ENCODE measurements at places on chromosomes 2 and 18.

- DNase-seq: no peak
Observed at GRCh38 chr2:124805060-124805459, 780.0 kb downstream of the CNTNAP5 start.

GRCh38 chr18:47932603-47933002 lies 2.1 kb upstream of the SMAD2 start:
- no peak for DNase-seq

DNA sequence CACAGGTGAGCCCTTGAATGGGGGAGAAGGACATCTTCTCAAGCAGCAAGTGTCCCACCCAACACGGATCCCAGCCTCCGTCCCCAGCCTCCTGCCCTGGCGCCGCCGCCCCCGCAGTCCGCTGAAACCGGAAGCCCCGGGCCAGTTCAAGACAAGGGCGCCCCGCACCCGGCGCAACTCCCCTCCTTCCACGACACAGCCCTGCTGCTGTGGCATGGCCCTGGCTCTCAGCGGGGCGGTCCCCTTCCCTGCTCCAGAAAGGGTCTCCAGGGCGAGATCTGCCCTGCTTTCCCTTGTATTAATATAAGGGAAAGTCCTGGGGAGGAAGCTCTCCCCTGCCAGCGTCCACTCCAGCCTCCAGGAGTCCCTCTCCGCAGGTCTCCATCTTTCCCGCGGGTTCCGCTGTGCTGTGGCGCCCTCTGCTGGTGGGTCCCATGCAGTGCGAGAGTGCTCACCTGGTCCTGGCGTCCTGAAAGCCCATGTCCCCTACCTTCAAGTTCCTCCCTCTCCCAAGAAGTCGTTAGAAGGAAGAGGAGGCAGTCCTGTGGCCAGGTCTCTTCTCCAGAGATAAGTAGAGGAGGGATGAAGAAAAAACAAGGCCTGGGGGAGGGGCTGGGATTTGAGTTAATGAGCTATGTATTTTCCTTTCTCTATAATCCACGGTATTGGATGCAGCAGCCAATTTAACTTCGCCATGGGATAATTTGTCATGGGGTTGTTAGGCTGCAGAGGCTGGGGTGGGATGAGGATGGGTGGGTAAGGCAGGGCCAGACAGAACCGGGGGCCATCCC lies 176.0 kb downstream of the SMAD2 start:
- DNase-seq: peak; percentile 61

DNA sequence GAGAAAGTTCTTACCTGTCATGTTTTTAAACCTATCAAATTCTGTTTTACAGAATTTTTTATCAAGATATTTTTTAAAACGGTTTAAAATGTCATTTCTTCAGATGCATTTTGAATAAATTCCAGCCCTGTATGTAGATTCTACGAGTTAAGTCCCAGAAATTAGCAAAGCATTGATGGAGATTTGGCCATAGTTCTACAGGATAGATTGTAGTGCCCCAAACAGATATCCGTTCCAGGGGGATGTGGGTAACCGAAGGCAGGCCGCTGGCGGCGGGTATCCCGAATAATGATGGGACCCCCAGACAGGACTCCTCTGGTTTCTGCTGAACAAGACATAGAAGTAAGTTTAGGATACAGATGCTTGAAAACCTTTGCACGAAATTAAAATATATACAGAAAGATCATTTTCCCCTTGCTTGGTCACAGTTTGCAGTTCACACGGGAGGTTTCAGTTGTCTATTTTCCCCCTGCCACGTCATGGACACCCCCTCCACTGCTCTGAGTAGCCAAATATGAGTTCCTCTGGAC lies 755 bp downstream of the NOL4 start:
- no peak for DNase-seq

DNA sequence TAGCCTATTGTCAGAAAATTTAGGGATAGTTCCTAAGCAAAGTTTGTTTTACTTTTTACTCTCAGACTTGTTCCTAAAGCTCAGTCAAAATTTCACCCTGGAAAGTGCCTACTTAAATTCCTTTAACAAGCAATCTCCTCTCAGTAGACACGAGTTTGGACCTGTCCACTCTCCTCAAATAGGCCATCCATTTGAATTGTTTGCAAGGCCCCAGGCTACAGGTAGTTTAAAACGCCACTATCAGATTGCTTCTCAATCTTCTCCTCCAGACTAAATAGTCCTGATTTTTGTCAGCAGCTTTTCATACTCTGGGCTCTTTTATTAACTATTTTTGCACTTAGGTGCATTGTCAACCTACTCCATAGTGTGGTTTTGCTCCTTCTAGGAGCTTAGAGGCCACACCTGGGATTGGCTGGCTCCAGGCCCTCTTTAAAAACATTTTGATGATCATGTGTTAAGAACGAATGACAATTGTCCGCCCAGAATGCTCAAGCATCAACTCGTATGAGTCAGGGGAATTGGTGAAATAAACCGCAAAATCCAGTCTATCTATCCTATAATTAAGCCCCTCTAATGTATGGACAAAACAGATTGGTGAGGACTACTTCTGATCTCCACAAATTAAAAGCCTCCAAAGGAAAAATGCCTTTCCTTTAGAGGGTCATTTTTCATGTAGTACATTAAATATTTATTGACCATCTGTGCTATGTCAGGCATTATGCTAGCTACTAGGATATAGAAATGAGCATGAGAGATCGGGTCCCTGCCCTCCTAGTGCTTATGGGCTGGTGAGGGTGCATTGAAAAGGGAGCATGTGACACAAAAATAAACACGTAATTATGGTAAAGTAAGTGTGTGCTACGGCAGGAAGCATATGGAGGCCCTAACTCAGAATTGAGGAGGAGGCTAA lies 333.8 kb upstream of the TNP1 start:
- DNase-seq: no peak

DNA sequence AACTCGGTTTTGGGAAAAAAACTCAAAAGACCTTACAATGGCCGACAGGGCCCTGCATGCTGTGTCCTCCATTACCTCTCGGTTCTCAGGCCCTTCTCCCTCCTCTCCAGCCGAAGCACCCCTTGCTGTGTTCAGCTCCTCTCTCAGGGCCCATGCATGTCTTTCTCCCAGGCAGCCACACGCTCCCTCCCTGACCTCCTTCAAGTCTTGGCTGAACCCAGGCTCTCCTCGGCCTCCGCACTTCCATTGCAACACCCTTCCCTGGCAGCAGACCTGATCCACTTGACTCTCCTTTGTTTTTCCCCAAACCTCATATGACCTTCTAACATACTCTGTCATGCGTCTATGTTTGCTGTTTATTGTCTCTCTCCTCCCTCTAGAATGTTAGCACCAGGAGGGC lies 114.0 kb downstream of the CYP26B1 start:
- no peak for DNase-seq

DNA sequence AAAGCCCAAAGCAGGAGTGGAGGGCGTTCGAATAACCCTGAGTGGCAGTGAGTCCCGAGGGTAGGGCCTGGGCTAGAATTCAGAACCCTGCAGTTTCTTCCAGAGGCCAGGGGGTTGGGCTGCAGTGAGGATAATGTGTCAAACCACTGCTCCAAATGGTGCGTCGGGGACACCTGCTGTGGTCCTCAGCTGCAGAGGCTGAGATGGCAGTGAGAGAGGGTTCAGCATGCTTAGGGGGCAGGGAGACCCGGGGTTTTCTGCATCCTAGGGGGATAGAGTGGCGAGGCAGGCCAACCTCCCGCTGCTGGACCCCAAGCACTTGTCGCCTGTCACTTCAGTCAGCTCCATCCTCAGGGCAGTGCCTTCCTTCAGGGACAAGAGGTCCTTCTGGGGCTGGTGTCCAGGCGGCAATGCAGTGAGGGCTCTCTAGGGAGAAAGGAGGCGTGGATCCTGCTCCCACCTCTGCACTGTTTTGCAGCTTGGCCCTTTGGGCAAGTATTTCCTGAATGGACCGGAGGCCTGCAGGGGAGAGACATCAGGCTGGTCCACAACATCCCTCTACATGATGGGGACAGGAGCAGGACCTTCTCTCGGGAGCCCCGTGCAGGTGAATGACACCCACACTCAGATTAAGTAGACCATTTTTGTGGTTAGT lies 8.4 kb upstream of the NTSR2 start:
- no peak for DNase-seq

GRCh38 chr2:36562240-36562639 lies 35.7 kb downstream of the FEZ2 start:
- no peak for DNase-seq

DNA sequence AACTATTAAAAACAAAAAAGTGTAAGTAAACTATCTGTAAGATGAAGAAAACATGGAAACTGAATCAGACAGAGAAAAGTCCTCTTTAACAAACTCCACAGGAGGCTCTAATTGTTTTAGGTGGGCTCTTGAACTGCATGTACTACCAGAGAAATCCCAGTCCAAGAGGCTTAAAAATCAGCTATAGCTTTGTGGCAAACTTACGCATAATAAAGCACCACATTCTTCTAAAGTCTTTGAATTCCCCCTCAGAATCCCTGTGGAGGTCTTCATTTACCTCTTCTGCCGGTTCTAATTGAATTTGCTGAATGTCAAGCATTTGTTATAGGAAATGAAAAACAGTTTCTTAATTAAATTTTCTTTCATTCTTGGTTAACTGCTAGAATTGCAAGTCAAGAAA lies 40.8 kb downstream of the CHN1 start:
- DNase-seq: no peak

DNA sequence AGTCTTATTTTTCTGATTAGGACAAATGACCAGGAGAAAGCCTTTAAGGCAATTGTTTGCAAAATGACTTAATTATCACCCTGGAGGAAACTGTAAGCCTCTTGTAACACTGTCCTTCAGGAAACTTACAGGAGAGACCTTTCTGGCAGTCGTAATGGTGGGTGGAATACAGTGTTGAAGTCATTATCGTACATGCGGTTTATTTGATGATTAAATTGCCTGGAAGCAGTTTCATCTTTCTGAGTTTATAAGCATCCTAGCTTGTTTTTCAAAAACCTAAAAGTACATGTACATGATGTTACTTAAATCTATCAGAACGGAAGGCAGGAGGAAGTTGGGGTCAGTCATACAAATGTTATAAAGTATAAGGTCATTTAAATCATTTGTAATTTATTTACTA lies 86.2 kb upstream of the RAB27B start:
- no peak for DNase-seq

DNA sequence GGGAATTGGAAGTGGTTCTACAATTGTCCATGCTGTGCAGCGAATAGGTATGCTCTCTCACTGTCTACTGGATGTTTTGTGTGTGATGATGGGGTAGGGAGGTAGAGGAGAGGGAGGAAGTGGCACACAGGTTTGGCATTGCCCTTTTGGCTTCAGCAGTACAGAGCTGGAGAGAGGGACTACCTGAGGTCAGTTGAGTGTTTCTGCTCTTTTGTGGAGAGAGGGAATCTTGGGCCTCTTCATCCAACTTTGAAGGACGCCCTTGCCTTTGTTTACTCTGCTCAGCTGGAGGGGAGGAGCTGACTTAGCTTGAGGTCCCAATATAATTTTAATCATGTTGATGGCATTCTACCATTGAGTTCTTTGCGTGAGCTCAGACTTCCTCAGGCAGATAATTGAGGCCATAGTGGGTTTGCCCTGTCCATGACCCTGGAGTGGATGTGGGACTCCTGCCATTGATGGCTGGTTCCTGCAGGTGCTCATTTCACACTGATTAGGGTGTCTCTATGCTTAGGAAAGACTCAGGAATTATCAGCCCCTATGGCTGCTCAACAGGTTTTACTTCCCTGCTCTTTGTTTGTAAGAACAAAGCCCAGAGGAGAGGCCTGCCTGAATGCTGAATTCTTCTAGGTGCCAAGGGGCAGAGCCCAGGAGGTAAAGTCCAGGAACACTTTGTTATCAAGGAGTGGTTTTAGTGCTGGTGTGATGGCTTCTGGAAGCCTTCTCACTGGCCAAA lies 7.2 kb downstream of the RPIA start:
- no peak for DNase-seq

GRCh38 chr2:44109166-44109565 lies 59.5 kb upstream of the PPM1B start:
- no peak for DNase-seq

- no peak for DNase-seq
Observed at GRCh38 chr2:3661149-3661660, 3.2 kb downstream of the ALLC start.

DNA sequence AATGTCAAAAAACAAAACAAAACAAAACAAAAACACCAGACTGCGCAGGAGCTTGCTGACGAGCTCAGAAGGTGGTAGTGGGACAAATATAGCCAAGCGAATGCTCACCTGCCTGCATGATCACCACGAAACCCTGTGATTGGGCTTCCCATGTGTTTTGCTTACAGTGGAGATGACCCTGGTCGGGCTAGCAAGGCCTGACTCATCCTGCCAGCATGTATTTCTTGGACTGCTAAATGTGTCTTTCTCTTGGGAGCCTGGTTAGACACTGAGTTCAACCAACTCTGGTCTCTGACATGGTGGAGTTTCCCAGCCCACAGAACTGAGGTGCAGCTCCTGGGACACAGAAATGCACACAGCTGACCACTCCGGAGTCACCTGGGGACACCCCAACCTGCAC lies 30.7 kb upstream of the DUSP2 start:
- DNase-seq: no peak

GRCh38 chr2:218398437-218399390 lies 954 bp upstream of the CTDSP1 start:
- peak; percentile 74 for DNase-seq

DNA sequence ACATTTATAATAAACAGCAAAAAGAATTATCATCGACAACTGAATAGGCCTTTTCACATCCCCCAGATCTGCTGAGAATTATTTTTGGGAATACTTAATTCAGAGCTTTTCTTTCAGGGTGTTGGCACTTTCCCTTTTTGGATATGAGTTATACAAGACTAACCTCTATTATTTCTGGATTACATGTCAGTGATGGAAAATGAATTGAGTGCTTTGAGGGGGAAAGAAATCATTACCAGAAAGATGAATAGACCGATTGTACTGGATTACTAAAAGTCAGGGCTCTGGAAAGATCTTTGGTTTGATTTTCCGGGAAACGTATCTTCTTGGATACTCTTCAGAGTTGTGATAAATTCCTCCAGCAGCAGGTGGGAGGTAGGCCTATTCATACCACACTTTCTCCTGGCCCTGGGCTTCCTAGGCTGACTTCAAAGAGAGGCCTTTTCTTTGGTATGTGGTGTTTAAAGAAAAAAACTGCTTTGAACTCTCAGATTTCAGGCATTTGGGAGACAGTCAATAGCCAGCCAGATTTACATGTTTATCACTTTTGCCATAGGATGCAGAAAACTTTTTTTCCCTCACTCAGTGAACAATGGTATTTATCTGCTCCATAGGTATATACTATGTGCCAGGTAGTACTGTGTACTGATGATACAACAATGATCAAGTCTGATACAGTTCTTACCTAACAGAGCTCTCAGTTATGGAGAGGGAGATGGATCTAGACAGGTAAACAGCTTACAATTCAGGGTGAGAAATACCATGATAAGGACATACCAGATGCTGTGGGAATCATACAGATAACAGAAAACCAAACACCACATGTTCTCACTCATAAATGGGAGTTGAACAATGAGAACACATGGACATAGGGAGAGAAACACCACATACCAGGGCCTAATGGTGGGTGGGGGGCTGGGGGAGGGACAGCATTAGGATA lies 63.3 kb upstream of the ACTR3 start:
- no peak for DNase-seq
